ENCODE measurements at places on chromosomes 16 and 17.

DNA sequence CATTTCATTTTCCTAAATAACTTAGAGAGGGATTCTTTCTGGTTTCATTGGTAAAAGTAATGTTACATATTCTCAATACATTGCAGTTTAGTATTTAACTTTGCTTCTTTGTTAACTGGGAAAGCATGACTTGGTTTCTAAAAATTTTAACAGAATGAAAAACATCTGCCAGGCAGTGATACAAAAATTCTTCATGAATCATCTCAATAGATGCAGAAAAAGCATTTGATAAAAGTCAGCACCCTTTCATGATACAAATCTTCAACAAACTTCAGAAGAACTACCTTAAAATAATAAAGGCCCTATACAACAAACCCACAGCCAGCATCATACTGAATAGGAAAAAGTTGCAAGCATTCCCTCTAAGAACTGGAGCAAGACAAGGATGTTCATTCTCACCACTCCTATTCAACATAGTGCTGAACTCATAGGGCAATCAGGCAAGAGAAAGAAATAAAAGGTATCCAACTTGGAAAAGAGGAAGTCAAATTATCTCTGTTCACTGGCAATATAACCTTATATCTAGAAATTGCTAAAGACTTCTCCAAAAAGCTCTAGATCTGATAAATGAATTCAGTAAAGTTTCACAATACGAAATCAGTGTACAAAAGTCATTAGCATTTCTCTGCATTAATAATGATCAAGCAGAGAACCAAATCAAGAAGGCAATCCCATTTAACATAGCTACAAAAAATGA is 50.4 kb downstream of the SLFN5 start:
- DNase-seq = no peak

DNA sequence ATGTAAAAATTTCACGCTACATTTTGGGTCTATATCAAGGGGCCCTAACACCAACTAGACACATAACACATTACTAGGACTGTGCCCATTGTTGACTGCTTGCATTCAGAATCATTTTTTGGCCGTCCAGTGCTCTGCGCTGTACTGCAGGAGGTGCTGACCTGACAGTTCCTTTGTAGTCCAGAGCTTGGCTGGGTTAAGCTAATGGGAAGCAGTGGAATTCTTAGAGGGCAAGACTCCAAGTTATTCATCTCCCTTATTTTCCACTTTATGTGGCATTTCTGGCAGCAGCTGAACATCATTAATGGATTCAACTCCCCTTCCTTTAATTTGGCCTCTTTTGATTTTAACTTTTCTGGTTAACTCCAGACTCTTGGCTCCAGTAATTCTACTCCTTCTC is 351.7 kb downstream of the CDH8 start:
- DNase-seq = no peak

GRCh38 chr17:75008373-75008772 is 4.1 kb upstream of the MRPL58 start:
- DNase-seq = no peak

DNA sequence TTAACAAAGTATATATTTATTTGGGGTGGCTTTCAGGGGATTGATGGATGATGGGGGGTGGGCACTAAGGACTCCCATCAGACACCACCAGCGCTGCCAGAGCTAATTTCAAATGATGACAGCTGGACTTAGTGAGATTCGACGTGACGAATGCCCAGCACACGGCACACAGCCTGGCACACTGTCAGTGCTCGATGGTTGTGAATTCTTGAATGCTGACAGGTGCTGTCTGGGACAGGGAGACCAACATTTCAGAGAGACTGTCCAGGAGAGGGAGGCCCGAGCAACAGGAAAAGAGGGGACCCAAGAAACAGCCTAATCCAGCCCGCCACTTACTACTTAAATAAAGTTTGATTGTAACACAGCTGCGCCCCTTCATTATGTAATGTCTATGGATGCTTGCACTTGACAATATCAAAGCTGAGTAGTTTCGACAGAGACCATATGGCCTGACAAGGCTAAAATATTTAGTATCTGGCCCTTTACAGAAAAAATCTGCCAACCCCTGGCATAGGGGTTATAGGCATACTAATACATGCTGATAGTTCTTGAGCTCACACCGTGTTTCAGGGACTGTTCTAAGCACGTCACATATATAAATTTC is 6.2 kb upstream of the MPRIP start:
- DNase-seq = no peak

DNA sequence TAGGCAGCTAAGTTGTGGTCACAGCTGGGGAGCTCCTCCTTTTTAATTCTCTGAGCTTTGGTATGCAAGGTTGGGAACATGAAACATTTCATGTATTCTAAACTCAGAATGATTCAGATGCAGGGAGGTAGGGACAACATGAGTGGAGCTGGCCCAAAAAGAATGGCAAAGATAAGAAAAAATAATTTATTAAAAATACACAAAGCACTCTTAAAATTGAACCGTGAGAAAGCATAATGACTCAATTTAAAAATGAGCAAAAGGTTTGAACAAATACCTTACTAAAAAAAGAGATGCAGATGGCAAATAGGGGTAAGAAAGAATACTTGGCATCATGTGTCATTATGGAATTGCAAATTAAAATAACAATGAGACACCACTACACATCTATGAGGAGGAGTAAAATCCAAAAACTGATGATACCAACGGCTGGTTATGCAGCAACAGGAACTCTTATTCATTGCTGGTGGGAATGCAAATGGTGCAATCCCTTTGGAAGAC is 175.6 kb upstream of the IRX3 start:
- no peak for DNase-seq

GRCh38 chr17:77208217-77208808 is 67.5 kb downstream of the SEC14L1 start:
- no peak for DNase-seq

Measured in activated gamma-delta T cell treated with anti-CD3 and anti-CD28 coated beads, Interleukin-2, amount 50 U/mL, for 16 hours (primary cell).